ENCODE measurements at places on chromosomes 5 and 9.

DNA sequence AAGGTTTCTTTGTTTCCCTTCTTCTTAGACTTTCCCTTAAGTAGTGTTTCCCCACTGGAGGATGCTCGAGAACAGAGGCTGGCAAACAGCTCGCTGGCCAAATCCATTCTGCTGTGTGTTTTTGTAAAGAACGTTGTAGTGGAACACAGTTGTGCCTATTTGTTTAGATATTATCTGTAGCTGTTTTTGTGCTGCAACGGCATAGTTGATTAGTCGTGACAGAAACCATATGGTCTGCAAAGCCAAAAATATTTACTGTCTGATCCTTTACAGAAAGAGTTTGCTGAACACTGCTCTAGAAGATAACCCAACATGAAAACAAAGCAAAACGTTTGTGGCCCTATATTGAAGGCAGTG is 47.0 kb upstream of the EGFLAM start:
- no peak for DNase-seq

GRCh38 chr9:8686516-8686915 is 886.9 kb upstream of the DMAC1 start:
- DNase-seq: no peak

GRCh38 chr9:88890546-88890945 is 100.7 kb upstream of the S1PR3 start:
- DNase-seq: no peak

DNA sequence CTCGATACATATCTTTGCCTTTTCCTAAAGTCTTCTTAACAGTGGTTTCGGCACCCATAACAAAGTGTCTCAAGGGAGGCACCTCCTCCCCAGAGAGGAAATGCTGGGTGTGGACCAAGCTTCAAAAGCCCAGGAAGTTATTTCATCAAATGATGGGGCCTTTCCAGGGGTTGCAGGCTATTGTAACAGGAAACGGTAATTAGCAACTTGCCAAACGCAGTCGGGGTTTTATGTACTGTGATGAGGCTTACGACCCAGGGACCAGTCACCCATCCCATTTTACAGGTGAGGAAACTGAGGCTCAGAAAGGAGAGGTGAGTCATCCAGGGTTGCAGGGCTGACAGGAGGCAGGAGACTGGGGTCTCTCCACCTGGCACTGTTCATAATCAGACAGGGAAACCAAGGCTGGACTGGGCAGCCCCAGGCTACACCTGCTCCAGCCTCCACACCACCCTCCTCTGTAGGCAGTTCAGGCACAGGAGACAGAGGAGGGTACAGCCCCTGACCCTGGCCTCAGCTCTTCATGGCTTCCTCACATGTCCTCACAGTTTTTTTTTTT is 30.0 kb upstream of the SUSD3 start:
- no peak for DNase-seq

DNA sequence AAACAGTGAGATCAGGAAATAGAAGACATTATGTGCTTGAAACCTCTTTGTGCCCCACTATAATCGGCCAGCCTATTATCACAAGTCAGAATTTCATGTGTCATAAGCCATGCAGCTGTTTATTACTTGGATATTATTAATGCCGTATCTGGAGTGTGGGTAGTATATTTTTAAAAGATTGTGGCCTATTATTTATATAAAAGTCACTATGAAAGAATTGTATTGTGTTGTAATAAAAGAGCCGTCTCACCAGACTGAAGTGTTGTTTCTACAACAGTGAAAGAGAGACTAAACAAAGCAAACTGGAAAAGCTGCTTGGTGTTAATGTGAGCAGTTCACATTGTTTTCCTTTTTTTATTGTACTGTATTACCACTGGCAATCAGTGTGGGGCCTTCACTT is 449.1 kb downstream of the PSAT1 start:
- DNase-seq: no peak

DNA sequence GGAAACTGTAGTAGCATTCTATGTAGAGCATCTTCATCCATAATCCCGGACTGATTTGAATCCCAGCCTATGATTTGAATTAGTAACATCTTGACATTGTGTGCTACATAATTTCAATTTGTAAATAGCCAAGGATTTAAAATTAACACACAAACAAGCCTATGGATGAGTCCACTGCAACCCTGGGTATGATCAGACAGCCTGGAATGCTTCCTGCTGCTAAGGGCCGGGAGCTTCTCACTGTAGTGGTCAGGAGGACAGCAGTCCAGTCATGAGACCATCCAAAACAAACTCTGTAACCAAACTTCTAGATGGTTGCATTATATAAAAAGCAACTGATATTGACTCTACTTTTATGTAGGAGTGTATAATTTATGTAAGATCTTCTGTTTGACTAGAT is 539.3 kb downstream of the MTRR start:
- no peak for DNase-seq

DNA sequence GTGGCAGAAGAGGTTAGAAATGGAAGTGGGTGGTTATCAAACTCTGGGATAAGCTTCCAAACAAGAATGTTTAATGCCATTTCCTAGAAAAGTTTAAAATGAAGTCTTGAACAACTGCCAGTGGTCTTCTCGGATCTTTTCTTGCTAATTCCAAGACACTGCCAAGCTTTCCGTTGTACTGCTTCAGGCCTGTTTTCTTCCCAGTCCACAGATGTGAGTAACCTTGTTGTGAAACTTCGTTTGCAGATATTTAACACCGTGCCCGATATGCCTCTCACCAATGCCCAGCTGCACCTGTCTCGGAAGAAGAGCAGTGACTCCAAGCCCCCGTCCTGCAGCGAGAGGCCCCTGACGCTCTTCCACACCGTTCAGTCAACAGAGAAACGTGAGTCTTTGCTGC is 269.8 kb downstream of the NR3C1 start:
- no peak for DNase-seq

DNA sequence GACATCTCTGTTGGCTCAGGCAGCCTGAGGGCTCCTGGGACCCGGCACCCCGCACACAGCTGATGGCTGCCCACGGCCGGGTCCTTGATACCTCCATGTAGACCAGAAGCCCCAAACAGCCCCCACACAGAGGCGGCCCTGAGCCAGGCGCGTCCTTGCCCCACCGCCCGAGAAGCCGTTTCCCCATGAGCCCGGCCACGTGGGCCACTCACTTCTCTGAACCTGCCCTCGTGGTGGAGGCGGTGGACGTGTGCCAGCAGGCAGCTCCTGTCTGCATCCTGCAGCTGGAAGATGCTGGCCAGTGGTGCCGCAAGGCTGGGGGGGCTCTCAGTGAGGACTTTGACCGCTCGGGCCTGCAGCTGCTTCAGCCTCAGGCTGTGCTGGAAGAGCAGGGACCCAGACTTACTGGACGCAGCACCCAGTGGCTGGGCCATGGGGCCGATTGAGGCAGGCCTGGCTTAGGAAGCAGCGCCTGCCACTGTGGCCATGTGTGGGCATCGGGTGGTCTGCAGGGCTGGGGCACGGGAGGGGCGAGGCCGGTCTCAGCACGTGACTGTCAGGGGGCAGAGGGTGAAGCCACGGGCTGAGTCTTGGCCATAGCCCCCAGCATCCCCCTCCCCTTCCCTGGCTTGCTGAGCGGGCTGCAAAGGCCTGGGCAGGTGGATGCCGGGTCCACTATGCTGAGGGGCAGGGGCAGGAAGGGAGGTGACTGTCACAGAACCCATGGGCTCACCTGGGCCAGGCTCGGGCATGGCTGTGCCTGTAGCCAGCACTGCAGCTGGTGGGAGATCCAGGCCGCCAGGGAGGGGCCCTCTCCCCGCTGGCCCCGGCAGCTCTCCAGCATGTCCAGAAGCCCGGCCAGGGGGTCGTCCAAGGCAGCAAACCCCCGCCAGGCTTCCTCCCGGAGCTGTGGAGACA is 50.0 kb downstream of the EXD3 start:
- DNase-seq: no peak

DNA sequence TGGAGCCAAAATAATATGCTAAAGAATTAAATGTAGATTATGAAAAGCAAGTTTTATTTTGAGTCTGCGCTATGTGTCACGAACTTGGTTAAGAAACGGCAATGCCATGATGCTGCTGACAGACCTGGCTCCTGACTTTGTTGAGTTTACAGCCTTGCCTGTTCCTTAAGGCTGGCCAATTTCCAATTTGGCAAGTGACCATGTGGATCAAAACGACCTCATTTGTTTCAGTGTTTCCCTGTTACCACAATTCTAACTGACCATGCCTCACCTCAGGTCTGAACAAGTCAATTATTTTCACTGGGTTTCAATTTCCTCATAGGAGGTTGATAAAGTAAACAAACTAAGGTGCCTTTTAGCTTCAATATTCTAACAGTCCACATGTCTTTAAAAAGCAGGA is 461.4 kb downstream of the ZNF608 start:
- no peak for DNase-seq

DNA sequence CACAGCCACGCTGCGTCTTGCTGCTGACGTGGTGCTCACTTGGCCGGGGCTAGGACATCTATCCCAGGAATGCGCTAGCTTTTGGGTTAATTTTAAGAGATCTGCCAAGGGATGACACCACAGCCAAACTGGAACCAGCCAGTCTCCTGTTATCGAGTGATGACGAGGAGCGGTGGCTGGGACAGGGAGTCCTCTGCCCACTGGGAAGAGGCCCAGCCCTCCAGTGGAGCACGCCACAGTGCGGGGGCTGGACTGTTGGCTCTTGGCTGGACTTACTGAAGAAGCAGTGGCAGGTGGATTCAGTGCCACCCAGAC is 55.1 kb upstream of the PHYKPL start:
- DNase-seq: no peak

Data from HCT116 (cell line).